ENCODE measurements at places on chromosomes 16 and 17.

- peak; percentile 6 for DNase-seq
Observed at GRCh38 chr17:63929860-63930766, 2.0 kb downstream of the CD79B start.

- DNase-seq, result no peak
Observed at GRCh38 chr16:56295739-56296527, 104.6 kb downstream of the GNAO1 start.

DNA sequence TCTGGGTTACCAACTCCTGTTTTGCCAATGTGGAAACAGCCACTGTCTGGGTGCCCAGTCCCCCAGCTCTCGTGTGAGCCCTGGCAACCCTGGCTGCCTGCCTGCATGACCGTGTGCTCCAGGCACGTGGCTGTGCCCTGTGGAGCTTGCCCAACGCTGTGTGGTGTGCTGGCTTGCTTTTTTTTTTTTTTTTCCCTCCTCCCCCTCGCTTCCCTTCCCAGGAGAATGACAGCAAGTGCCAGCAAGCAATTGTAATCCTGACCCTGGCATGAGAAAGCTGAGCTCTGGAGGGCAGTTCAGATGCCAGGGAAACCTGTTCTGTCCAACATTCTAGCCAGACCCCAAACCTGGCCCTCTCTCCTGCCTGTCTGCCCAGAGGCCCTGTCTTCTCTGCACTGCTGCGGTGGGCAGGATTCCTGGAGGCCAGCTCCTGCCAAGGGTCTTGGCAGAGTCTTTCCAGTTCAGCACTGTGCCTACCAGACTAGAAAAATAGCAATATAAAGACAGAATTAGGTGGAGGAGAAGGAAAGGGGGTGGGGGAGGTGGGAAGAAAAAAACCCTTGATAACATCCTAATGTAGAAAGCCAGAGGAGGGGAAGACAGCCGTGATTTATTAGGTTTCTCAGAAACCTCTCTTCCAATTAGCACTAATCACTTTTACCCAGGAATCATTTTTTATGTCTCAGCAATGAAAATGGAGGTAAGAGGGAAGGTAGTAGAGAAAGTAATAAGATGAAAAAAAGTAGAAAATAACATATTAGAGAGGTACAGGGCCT is 9.0 kb downstream of the HLF start:
- DNase-seq, result no peak

GRCh38 chr17:5665164-5665563 is 80.9 kb upstream of the NLRP1 start:
- no peak for DNase-seq

GRCh38 chr17:41800601-41801373 is 11.0 kb downstream of the P3H4 start:
- DNase-seq, result peak; percentile 4

- no peak for DNase-seq
Observed at GRCh38 chr16:6949240-6949639, 383.4 kb upstream of the RBFOX1 start.

- no peak for DNase-seq
Observed at GRCh38 chr16:13099822-13100221, 198.4 kb downstream of the SHISA9 start.

- no peak for DNase-seq
Observed at GRCh38 chr16:53910990-53911389, 207.0 kb downstream of the FTO start.

- no peak for DNase-seq
Observed at GRCh38 chr16:2967721-2968161, 1.4 kb upstream of the PAQR4 start.

- DNase-seq, result no peak
Observed at GRCh38 chr17:76584427-76585032, 1.1 kb downstream of the ST6GALNAC2 start.

DNA sequence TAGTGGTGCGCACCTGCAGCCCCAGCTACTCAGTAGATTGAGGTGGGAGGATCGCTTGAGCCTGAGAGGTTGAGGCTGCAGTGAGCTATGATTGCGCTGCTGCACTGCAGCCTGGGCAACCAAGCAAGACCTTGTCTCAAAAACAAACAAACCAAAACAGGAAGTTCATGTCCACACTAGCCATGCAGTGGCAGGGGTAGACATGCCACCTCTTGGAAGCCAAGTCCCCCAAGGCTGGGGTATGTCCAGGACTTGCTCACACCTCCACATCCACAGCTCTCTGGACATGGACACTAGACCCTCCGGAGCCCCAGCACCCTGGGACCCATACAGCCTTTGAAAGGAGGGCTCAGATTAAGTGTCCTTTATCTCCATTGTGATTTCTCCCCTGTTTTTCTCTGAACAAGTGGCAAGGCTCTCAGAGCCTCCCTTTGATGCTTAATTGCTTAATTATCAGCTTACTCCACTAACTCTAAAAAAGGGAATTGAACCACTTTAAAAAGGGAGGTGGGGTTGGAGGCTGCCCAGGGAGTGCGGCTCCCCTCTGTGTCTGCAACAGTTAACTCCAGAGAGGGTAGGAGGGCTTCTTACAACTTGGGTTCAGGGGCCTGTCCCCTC is 424.6 kb upstream of the C16orf82 start:
- no peak for DNase-seq

- DNase-seq, result no peak
Observed at GRCh38 chr16:80910434-80910833, 96.3 kb downstream of the CMC2 start.

GRCh38 chr17:46159686-46160085 is 33.5 kb downstream of the KANSL1 start:
- DNase-seq, result no peak

- DNase-seq, result no peak
Observed at GRCh38 chr16:73230651-73231050, 182.7 kb upstream of the ZFHX3 start.

DNA sequence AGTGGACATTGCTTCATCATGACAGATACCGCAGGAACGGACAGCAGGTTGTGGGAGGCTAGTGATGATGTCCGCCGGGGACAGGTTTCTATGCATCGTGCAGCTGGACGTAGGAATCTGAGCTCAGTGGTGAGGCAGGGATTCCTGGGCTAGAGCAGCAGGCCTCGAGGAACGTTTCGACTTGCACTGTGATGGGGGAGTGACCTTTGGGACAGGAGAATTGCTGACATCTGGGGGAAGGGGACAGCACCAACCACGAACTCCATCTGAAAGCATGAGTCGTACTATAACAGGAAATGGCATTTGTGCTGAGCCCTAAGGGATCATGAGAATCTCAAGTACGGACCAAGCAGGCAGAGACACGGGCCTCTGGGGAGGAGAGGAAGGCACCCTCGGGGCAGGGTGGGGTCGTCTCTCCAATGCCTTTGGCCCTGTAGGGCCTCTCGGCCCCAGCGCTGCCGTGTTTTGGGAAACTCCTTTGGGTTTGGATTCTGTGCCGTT is 65.8 kb upstream of the ENDOV start:
- no peak for DNase-seq

- DNase-seq, result no peak
Observed at GRCh38 chr17:13582776-13583547, 18.8 kb downstream of the HS3ST3A1 start.

DNA sequence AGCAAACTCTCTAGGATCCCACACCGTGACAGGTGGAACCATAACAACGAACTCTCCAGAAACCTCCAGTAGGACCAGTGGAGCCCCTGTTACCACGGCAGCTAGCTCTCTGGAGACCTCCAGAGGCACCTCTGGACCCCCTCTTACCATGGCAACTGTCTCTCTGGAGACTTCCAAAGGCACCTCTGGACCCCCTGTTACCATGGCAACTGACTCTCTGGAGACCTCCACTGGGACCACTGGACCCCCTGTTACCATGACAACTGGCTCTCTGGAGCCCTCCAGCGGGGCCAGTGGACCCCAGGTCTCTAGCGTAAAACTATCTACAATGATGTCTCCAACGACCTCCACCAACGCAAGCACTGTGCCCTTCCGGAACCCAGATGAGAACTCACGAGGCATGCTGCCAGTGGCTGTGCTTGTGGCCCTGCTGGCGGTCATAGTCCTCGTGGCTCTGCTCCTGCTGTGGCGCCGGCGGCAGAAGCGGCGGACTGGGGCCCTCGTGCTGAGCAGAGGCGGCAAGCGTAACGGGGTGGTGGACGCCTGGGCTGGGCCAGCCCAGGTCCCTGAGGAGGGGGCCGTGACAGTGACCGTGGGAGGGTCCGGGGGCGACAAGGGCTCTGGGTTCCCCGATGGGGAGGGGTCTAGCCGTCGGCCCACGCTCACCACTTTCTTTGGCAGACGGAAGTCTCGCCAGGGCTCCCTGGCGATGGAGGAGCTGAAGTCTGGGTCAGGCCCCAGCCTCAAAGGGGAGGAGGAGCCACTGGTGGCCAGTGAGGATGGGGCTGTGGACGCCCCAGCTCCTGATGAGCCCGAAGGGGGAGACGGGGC is 1.3 kb downstream of the SPN start:
- DNase-seq, result no peak

- no peak for DNase-seq
Observed at GRCh38 chr16:66614161-66614802, 9.8 kb downstream of the CMTM3 start.

DNA sequence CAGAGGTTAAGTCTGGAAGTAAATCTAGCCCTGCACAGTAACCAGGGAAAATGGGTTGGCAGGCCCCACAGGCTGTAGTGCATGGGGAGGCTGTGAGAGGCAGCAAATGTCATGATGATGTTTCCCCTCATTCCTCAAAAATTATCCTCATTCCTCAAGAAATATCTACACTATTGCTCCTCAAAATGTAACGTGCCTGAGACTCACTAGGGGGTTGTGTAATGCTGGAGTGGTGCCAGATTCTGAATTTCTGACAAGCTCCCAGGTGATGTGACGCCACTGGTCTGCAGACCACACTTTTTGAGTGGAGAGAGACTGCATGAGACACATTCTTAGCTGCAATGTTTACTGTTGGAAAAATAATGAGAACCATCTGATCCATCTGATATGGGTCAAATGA is 1.2 kb upstream of the MPP3 start:
- no peak for DNase-seq

GRCh38 chr16:10729104-10730048 is 14.3 kb upstream of the NUBP1 start:
- peak; percentile 29 for DNase-seq

- DNase-seq, result no peak
Observed at GRCh38 chr17:43784068-43784467, 3.8 kb downstream of the CFAP97D1 start.

GRCh38 chr16:82454152-82454551 is 172.6 kb upstream of the CDH13 start:
- DNase-seq, result no peak

- peak; percentile 84 for DNase-seq
Observed at GRCh38 chr17:58249270-58250133, 11.1 kb downstream of the LPO start.

- no peak for DNase-seq
Observed at GRCh38 chr17:44785921-44786320, 27.1 kb downstream of the ADAM11 start.

DNA sequence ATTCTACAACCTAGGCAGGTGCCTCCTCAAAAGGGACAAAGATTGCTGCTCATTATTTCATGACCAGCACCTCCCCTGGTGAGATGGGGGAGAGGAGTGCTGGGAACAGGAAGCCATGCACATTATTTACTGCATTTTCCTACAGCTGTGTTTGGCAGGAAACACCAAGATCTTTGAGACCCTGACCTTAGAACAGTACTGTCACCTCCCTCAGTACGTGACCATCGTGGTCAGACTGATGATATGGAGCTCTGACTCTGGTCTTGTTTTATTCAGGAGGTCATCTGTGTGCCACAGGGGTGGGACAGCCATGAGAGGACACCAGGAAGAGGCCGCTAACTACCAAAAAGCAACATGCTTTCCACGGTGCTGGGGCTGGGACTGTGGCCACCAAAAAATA is 37.4 kb downstream of the USP22 start:
- no peak for DNase-seq

DNA sequence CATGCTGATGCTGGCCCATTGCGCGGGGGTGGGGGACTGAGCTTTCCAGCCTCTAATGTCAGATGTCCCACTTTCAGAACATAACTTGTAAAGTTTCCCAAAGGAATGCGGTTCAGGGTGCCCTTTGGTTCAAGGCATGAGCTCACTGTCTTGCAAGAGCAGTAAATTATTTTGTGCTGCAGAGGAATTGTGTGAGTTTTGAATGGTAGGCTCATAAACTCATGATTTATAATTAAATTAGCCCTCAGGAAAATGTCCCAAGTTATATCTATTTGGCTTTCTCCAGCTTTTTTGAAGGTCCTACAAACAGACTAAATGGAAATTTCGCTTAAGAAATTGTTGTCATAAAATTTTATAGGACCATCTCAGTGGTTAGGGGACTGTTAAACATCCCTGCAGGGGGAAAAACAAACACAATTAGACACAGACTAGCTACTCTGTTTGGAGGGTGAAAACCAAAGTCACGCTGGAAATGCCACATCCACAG is 321.8 kb downstream of the HS3ST3B1 start:
- DNase-seq, result no peak

- DNase-seq, result no peak
Observed at GRCh38 chr17:16407911-16408588, 7.3 kb upstream of the TRPV2 start.

DNA sequence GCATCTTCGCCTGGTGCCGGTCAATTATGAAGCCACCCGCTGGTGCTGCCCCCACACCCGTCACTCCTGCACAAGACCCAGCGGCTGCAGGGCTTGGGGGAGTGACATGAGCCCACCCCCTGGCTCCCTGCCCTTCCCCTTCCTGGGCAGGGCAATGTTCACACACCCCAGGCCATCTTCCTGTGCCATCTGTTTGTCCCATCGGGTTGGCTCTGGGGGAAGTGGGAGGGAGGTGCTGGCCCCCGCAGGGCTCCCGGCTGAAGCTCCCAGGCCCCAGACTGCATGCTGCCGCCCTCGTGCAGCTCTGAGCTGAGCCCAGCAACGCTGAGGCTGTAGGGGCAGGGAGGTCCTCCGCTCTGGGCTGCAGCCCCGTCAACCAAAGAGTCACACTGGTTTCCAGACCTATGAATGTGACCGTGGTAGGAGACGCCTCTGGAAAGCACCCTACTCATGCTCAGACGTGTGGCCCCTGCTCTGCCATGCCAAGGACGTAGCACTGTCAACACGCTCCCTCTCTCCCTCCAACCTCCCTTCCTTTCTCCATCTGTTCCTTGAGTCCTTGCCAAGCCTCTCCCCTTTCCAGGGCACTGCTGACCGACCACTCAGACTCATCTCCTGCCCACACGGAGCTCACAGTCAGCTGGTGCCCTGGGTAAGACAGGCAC is 140.4 kb downstream of the ENGASE start:
- no peak for DNase-seq

GRCh38 chr16:4826526-4826925 is 20.6 kb downstream of the GLYR1 start:
- DNase-seq, result no peak

GRCh38 chr17:20935740-20936139 is 107.1 kb downstream of the USP22 start:
- no peak for DNase-seq

DNA sequence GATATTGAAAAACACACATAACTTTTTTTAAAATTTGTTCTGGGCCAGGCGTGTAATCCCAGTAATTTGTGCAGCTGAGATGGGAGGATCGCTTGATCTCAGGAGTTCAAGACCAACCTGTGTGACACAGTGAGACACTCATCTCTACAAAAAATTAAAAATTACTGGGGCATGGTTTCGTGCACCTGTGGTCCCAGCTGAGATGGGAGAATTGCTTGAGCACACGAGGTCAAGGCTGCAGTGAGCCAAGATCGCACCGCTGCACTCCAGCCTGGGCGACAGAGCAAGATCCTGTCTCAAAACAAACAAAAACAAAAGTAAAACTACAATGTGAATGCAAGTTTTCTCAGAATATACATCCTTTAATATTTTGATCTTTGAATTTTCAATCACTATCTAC is 15.1 kb downstream of the C16orf54 start:
- DNase-seq, result no peak

- no peak for DNase-seq
Observed at GRCh38 chr16:29680180-29680598, 1.2 kb downstream of the QPRT start.

GRCh38 chr16:46914556-46915201 is 30.5 kb downstream of the GPT2 start:
- DNase-seq, result no peak

Data from HuH-7.5 (cell line).